ENCODE measurements at places on chromosomes 4 and X. TPM values are rescaled to one million over a fixed set of nuclear protein-coding genes. Genes with fewer than 3 reads are reported as not detected.

The CXCL13 gene
- not detected for total RNA-seq

- DNase-seq: no peak
These were observed 112.3 kb downstream of the NYX start for GRCh38 chrX:41559235-41560052.

DNA sequence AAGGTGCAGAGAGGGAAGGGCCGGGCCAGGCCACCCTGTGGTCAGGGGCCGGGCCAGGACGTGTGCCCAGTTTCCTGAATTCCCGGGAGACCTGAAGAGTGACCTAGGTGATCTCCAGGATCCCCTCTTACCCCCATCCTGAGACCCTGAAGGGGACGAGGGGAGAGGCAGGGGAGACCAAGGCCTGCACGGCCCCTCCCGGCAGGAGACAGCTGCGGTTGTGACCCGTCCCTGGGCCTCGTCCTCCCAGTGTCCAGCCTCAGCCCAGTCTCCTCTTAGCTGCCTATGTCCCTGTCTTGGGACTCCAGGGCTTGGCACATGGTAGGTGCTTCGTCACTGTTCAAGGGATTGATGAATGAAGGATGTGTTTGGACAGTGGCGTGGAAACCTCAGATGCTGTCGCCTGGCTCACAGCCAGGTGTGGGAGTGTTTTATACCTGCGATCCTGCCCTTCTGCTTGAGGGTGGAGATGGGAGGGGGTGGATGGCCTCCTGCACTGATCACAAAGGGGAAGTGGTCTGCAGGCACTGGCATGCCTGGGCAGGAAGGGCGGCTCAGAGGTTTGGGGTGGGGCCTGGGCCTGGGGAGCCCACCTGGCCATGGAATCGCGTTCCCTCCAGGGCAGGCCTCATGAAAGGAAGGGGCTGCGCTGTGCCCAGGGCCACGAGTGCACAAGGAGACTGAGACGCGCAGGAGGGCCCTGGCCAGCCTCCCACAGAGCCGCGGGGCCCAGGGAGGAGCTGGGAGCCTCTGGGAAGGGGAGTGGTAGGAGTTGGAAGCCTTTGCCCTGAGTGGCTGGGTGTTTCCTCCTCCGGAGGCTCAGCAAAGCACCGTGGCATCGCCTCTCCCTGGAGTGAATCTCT is 6.9 kb downstream of the SH3TC1 start:
- peak; percentile 77 for DNase-seq

DNA sequence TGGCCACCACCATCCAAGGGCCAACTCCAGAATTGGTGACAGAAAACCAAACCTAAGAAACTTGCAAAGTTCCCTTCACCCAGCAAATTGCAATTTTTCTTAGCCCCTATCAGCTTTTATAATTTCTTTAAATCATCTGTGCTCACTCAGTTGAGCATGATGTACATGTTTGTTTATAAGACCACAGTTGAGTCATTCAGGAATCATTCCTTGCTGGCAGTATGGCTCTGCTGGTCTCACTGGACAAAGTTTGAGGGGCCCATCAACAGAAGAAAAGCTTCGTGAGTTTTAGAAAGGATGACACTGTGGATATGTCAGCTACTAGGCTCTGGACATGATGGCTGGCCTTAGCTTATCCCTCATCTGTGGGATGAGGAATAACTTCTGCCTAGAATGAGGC is 4.0 kb downstream of the TRPC5 start:
- no peak for DNase-seq

Data from foreskin keratinocyte (primary cell).